ENCODE measurements at places on chromosomes 13 and 19.

GRCh38 chr13:101949681-101950080, 452.2 kb downstream of the FGF14 start:
- no peak for DNase-seq

- no peak for DNase-seq
These were observed 1484.8 kb downstream of the EFNB2 start for GRCh38 chr13:105050686-105051085.

DNA sequence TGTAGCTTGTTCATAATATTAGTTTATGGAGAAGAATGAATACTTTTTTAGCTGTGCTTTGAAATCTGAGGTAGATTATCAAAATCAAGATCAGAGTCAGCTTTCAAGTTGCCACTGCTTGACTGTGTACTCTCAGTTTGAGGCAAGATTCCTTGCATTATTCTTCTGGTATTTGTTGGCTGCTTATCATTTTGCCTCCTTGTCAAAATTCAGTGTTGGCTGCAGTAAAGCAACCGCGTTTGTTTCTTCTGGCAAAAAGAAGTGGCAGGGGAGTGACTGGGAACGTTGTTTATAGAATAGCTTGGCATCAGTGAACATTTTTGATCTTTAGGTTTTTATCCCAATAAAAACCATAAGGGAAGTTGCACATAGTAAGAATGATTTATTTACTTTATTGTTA, 419.3 kb upstream of the GPC6 start:
- DNase-seq: no peak

- DNase-seq: no peak
These were observed 3.0 kb downstream of the DZIP1 start for GRCh38 chr13:95641291-95642027.

- DNase-seq: no peak
These were observed 4.8 kb upstream of the NFIC start for GRCh38 chr19:3361384-3362216.

DNA sequence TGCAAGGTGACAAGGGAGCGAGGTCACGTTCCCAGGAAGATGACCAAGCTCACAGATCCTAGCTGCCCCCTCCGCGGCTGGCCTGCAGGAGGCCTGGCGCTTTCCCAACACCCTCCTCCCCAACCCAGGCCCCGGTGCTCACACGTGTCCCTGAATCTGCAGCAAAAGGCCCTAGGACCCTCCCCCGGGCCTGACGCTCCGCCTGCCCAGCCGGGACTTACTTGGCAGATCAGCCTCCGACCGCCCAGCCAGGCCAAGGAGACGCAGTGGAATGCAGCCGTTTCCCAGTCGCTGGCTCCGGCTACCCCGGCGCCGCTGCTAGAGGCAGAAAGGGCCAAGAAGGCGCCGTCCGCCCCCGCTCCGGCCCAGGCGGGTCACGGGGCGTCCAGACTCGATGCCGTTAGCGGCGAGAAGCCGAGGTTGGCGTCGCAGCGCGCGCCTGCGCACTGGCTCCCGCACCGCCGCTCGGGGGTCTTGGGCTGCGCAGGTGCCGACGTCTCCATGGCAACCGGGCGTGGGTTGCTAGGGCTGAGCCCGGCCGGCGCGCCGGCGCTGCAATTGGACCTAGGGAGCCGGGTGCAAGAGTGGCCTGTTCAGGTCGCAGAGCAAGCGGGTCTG, at the start of gene PNMA8A:
Gene PNMA8A, minus strand, starts transcription at position 448 of the 618 bp plus-strand sequence. CDS start 528 bp downstream, outside the sequence.
- no peak for DNase-seq

GRCh38 chr13:113152691-113152983, 5.8 kb upstream of the PROZ start:
- DNase-seq: no peak

- DNase-seq: no peak
These were observed 110.8 kb downstream of the SUCLA2 start for GRCh38 chr13:47890146-47890814.

DNA sequence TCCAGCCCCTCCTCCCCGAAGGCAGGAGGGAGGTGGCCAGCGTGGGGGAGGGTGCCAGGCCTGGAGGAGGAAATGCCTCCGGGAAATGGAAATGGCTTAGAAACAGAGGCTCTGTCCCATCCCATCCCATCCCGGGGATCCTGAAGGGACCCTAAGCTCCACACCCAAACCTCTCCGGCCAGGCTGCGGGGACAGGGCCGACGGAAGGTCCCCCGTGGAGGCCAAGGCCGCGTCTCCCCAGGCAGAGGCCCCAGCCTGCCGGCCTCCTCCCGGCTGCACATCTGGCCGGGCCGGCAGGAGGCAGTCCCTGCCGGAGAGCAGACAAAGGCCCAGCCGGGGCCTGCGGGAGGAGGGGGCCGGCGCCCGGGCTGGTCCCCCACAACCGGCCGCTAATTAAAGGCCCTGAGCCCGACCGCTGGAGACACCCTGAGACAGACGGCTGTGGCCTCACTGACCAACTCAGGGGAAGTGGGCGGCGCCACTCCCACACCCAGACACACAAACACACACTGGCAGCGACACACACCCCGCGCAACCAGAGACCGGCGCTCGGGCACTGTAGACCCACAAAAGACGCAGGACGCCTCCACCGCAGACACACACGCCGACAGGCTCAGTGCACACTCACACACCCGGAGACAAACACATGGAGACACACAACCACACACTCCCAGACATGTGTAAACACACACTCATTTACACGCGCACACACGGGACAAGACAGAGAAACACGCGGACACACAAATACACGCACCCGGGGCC, 1.1 kb downstream of the ADAMTS10 start:
- no peak for DNase-seq

GRCh38 chr19:42323473-42323851, 2.0 kb upstream of the MEGF8 start:
- DNase-seq: no peak

DNA sequence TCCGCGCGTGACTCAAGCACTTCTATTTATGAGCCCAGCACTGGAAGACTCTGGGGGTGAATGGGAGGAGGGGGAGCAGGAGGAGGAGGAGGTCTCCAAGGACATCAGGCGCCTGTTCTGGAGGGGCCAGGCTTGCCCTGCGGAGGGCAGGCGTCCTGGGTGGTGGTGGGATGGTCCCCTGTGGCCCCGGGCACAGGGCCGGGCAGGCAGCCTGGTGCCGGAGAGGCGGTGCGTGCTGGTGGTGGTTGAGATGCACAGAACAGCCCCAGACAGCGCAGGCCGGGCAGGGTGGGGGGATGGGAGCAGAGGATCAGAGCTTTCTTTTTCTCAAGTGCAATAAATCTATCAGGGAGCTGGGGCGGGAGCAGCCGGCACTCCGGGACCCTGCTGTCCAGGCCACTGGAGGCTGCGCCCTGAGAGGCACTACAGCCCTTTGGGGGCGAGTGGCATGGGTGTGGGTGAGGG, 14.0 kb downstream of the NKPD1 start:
- DNase-seq: no peak

GRCh38 chr19:15101479-15102082, 5.6 kb upstream of the SYDE1 start:
- peak; percentile 15 for DNase-seq

DNA sequence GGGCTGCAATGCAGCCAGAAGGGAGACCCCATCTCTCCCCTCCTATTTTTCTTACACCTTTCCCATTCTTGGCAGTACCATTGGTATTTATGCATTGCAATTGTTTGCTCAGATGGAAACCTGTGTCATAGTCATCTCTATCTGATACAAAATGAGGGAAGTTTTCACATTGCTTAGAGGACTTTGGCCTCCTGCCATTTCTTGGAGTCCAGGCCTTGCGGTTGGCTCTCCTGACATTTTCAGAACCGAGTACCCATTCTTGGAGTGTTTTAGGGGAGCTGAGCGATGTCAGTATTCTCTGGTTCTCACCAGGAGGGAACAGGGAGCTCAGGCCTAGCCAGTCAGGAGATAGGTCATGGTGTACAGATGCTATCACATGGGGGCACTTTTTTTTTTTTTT, 1.5 kb downstream of the SIN3B start:
- DNase-seq: no peak

DNA sequence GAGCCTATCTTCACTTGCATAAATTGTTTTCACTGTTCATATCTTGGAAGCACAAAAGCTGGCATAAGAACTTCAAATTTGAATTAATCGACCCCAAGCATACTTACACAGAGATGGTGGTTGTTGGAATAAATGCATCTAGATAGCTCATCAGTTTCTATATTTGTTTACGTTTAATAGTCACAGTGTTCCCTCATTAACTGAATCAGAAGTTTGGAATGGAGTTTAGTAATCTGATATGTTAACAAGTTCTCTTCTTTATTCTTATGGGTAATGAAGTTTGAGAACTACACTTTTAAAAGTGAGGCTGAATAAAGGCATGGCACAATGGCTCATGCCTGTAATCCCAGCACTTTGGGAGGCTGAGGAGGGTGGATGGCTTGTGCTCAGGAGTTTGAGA, 886.7 kb upstream of the PCDH20 start:
- no peak for DNase-seq

DNA sequence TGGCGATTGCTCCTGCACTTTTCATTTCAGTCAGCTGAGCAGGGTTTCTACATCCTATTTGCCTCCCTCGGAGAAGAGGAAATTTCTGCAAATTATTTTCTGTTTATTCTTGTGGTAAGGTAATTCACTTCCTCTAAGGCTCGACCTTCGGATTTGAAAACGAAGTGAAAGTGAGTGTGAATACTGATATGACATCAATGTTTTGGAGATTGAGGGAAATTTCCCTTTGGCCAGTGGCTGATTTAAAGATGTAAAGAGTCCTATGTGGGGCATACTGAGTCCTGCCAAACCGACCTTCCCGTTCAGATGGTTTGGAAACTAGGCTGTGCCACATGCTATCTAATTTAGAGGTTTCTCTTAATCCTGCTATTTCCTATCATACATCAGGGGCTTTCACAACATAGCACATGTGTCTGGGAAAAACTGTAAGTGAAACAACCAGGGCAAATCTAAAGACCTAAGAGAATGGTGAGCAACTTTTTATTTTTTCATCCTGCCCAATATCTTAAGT, 112.3 kb downstream of the POSTN start:
- no peak for DNase-seq

GRCh38 chr19:41437944-41438574, 1.7 kb downstream of the DMAC2 start:
- DNase-seq: no peak

DNA sequence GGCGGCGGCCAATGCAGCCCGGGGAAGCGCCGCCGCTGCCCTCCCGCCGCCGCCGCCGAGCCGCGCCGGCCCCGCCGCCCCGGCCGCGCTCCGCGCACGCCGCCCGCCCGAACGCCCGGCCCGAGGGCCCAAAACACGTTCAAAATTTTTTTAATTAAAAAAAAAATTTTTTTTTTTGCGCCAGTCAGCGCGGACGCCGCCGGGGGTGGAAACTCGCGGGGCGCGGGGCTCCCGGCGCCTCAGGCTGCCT, 468 bp downstream of the HMGB1 start:
- DNase-seq: no peak

- no peak for DNase-seq
These were observed 156.8 kb downstream of the RGCC start for GRCh38 chr13:41613984-41614661.

- DNase-seq: no peak
These were observed 32.2 kb upstream of the SLC15A1 start for GRCh38 chr13:98784666-98785065.

DNA sequence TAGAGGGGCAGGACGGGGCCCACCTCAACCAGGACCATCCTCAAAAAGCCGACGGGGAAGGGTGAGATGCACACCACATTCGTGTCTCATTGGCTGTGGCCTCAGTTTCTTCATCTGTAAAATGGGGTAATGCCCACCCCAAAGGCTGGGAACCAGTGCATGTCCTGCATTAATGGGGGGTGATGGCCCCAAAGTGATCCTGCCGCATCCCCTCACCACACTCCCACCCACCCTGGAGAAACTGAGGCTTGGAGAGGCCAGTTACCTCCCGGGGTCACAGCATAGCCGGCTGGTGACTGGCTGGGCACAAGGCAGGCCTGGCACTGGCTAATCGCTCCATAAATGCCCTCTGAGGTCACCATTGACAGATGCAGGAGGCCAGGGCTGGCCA, 640 bp upstream of the MIDN start:
- no peak for DNase-seq

- no peak for DNase-seq
These were observed 1357.9 kb downstream of the SLITRK5 start for GRCh38 chr13:89029062-89029461.

GRCh38 chr13:39052944-39053343, 14.7 kb downstream of the NHLRC3 start:
- no peak for DNase-seq
